ENCODE measurements at places on chromosomes 3 and 15.

- DNase-seq = no peak
Observed at GRCh38 chr15:77622934-77623754, 9.6 kb downstream of the LINGO1 start.

DNA sequence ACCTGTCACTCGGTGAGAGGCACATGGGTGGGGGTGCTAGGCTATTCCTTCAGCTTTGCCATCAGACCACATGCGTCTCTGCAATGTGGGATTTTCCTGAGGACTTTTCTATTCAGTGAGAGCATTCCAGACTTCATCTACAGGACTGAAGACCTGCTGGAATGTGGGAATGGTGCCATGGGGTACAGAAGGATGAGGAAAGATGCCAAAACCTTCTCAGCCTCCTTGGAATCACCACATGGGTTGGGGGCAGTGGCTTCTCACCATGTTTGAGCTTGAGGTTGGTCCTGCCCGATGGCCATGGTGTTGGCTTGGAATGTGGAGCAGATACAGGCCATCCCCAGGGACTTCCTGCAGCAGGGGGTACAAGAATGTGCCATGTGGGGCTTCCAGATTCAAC, 80.9 kb upstream of the KLF13 start:
- DNase-seq = no peak

- DNase-seq = no peak
Observed at GRCh38 chr3:190291994-190292584, 30.2 kb downstream of the CLDN1 start.

DNA sequence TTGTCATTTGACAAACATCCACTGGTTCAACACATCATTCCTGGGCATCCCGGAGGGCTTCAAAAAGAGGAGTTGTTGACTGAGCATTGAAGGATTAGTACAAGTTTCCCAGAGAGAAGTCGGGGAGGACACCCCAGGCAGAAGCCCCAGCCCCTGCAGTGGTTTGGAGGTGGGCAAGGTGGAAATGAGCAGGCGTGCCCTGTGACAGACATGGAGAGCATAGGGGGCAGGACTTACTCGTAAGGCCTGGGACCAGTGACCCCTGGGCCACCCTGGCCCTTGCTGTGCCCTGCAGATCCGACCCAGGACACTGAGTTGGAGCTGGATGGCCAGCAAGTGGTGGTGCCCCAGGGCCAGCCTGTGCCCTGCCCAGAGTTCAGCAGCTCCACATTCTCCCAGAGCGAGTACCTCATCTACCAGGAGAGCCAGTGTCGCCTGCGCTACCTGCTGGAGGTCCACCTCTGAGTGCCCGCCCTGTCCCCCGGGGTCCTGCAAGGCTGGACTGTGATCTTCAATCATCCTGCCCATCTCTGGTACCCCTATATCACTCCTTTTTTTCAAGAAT, 5.9 kb downstream of the PARP3 start:
- DNase-seq = no peak

GRCh38 chr3:113658107-113658506, 38.3 kb downstream of the USF3 start:
- DNase-seq = no peak

DNA sequence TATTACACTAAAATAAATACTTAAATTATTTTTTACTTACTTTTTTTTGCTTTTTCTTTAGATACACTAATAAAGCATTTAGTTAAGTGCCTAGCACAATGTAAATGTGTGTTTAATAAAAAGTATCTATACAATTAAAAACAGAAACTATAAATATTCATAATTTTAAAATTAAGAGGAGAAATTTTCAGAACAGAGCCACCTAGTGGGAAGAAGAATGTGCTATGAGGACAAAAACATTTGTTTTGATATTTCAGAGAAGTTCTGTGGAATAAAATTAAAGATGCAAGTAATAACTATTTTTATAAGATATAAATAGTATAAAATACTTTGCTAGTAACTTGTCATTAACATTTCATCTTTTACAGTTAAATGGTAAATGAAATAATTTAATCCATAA, 33.6 kb upstream of the PLSCR5 start:
- DNase-seq = no peak

DNA sequence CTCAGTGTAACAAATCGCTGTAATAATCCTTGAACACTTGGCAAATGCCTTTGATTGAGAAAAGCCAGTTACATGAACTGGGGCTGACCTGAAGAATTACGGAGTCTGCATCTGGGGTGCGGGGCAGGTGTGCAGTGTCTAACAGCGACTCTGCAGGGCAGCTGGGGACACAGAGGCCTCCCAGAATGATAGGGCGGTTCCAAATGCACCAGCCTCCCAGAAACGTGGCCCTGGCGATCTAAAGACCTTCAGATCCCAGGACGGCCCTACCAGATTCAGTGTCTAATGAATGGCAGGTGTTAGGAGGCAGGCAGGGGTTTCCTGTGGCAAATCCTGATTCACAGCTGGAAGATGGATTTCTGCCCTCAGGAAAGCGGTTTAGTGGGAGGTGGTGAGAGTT, 100.5 kb upstream of the RGMA start:
- DNase-seq = no peak

DNA sequence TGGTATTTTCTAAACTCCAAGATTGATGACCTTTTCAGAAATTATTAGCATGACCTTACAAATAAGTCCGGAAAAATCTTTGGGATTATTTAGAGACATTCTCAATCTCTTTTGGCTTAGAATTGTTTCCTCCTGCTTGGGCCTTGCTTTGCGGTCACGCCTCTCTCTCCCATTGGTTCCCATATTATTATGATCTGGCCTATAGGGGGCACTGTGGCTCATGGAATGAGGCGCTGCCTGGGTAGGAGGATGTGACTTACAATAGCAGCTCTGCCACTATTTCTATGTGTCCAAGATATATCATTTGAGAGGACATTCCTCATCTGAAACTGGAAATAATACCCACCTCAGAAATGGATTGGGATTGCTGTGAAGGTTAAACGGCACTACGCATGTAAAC, 464.9 kb downstream of the MFSD1 start:
- peak; percentile 1 for DNase-seq

- no peak for DNase-seq
Observed at GRCh38 chr3:69020857-69021256, 7.4 kb upstream of the EOGT start.

DNA sequence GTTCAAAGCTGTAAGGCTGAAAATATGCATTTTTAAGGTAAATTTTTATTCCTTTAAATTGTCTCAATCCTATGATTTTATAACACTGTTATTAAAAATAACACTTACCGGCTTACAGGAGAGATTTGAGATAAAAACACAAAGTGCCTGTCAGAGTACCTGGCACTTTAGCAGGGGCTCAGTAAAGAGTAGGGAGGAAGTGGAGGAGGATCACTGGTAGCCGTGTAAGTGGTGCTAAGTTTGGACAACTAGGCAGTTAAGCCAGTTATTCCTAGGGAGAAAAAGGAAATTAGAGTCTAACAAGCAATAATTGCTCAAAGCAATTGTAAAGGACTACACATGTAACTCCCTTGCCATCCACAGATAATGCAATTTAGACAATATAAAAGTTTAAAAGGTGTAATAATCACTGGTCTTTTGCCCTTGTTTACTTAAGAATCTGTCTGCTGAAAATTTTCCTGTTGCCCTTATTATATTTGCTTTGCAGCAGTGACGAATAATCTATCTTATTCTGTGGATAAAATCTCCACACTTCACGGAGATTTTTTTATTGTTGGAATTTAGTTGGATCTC, 204.8 kb downstream of the CDIN1 start:
- no peak for DNase-seq

DNA sequence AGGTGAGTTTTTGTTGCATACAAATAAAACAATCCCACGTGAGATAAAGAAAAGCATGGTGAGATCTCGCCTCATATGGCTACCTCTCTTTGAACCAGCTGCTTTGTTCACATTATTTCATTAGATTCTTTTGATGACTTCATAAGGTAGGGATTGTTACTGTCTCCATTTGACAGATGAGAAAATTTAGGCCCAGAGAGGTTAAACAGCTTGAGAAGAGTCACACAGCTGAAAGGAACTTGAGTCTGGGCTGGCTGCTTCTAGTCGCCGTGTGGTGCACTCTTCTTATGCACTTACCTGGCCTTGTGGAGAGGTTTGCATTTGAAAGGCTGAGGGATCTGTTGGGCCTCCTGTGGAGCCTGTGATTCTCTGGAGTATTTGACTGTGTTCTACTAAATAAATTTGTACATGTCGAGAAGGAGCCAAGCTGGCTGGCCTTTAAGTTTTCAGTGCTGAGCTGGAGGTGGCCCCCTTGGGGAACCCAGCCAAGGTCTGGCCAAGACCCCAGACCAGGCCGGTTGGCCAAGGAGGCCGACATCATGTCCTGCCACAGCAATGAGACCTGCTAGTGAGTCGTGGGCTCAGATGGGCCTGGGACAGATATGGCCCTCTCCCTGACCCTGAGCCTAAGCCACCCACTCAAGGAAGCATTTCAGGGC, 125.1 kb downstream of the SMAD6 start:
- no peak for DNase-seq

DNA sequence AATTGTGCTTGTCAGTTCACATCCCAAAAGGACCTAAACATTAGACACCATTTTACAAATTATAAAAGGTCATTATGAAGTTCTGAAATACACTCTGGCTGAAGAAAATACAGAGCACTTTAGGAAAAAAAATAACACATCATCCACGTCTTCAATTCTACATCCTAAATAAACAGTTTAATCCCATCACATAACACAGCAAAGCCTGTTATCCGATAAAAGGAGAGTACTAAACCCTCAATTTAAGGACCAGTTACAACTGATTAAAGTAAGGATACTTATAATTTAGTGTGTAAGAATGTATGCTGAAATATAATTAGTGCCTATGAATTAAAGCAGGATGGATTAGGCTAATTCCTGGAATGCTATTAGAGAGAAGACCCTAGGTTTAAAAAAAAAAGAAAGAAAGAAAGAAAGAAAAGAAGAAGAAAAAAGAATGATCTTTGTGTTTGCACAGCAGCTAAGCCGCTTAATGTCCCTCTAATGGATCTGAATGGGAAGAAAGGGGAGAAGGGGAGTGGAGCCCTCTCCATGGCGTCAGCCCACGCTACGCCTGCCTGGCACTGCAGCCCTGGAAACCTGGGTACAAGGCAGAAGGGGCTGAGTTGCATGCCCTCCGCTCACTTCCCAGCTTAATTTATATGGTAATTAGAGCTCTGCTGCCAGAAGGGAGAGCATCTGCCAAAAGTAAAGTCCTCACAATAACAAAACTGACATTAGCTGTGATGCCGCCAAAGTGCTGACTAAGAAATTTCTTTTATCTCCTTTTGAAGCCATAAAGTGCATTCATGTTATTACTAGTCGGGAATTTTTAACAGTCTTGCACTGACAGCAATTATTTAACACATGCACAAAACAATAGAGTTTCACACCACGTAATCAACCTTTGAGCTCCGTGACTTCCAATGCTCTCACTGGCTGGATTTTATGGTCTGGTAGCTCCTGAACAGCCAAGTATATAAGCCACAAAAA, 90.0 kb downstream of the FSIP1 start:
- DNase-seq = peak; percentile 87

DNA sequence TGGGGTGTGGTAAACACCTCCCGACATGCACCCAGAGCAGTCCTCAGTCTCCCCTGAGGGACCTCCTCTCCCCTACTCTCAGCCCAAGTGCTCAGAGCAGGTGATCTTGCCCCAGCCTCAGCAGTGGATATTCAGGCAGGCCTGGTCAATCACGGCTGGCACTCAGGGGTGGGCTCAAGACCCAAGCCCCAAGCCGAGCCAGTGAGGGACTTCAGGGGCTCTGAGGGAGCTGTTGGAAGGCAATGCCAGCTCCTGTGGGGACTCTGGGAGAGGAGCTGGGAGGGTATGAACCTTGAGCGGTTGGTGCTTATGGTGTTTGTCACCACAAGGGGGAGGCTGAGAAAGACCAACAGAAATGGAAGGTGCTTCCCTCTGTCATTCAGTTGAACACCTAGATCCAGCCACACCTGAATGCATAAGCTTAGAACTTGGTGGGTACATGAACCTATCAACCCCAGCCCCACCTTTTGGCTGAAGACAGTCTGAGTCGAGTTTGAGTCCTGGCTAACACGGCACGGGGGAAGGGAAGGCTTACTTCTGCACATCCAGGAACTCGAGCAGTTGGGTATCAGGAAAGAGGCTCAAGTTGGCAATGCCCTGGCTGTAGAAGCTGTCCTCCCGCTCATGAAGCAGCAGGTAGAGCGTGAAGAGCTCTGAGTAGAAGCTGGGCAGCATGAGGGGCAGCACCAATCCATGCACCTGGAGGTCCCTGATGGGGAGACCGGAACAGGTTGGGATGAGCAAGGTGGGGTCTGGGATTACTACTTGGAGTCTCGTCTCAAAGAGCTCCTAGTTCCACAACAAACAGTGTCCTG, 19.2 kb downstream of the ALS2CL start:
- no peak for DNase-seq

- DNase-seq = no peak
Observed at GRCh38 chr3:134004841-134005240, 24.9 kb downstream of the SLCO2A1 start.

DNA sequence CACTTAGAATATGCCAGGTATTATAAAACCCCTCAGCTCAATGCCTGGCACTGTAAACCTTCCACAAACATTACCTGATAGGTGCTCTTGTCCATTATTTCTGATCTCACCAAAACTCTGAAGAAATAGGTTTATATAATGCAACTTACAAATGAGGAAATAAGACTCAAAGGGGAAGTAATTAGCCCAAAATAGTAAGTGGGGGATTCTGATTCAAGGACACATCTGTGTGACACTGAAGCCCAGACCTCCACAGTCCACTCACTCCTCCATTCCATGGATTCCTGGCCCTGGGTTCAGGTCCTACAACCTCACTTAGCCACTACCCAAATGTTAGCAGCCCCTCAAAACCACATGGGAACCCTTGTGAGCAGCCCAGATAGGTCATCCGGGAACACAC, 49.9 kb downstream of the TRANK1 start:
- DNase-seq = no peak

DNA sequence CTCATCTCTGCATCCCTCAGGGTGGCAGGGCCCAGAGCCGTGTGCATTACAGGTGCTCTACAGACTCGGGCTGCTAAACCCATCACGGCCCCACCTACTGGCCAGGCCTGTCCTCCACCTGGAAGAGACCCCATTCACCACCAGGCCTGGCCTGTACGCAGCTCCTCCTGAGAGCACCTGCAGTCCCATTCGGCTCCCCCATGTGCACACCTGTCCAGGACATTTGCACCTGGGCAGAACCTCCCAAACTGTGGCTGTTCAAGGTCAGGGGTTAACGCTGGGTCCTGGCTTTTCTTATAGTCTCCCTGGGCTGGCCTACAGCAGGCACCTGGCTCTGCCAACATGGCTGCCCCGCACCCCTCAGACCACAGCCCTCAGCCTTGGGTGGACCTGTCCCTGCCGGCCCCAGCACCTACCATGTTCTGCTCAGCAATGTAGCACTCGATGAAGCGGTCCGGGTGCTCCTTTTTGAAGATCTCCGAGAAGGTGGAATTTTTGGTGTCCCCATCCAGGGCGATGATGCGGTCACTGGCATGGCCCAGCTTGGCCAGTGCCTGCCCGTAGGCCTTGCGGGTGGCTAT, 25.7 kb downstream of the TKT start:
- no peak for DNase-seq

GRCh38 chr3:195751560-195751959, 30.8 kb downstream of the MUC20 start:
- DNase-seq = no peak

DNA sequence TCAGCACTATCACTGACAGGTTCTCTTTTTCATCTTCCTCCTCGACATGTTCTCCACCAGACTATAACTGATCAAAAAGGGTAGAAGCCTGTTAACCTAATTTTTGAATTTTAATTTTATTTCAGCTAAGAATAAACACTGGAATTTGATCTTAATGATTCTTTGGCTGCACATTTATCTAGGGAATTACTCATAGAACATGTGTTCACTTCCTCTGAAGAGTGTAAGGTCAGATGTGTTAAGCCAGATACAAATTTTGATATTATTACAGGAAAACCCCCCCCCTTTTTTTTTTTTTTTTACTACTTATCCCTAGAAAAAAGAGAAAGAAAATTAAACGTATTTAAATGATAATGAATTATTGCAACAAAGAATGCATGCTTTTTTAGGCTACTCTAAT, 15.0 kb downstream of the DCBLD2 start:
- no peak for DNase-seq
